ENCODE measurements at places on chromosomes 1 and 21. TPM values are rescaled to one million over a fixed set of nuclear protein-coding genes. Genes with fewer than 3 reads are reported as not detected.

DNA sequence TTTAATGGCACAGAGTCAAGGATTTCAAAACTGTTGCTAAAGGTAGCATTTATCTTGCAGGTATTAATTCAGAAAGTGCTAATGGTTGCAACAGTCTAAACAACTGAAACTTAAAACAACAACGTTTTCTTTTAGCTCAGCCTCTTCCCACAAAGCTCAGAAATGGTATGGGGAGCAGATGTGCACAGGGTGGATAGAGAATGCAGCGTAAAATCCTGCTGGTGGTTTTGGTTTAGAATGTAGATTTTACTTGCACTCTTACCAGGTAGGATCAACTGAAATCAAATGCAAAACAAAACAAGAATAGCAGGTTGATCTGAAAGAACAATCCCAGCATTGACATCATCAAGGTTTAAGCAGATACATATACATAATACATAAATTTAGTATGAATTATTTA lies 3.8 kb upstream of the LRRC8C start:
- no peak for DNase-seq

DNA sequence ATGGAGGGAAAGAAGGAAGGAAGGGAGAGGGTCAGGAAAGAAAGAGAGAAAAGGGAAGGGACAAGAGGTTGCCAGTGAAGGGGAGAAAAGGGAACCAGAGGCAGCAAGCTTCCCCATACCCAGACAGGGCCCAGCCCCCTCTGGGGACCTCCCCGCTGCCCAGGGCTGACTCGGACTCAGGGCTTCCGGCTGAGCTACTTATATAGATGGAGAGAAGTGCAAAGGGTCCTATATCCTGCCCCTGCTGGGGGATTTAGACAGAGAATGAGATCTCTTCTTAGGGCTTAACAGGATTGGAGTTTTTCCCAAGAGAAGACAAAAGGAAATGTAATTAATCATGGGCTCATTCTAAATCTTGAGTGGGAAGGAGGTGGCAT lies at the start of gene ETV3L:
Gene ETV3L, minus strand, starts transcription at position 176 of the 377 bp plus-strand sequence. CDS start 285 bp downstream, outside the sequence.
- no peak for DNase-seq

DNA sequence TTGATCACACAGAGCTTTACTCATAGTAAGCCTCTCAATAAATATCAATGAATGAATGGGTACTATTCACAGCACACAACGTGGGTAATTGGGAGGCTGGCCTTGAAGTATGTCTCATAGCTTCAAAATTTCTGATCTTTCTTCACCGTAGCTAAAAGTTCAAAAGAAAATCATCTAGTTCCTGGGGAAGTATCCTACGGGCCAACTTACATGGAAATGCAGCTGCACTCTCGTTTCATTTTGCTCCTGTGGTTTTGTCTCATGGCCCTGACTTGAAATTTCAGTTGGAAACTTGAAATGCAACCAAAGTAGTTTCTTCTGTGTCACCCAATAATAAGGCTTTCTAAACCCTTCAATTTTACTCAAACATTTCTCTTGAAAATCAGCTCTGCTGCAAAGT lies 76.1 kb upstream of the CNIH3 start:
- DNase-seq: peak; percentile 22

DNA sequence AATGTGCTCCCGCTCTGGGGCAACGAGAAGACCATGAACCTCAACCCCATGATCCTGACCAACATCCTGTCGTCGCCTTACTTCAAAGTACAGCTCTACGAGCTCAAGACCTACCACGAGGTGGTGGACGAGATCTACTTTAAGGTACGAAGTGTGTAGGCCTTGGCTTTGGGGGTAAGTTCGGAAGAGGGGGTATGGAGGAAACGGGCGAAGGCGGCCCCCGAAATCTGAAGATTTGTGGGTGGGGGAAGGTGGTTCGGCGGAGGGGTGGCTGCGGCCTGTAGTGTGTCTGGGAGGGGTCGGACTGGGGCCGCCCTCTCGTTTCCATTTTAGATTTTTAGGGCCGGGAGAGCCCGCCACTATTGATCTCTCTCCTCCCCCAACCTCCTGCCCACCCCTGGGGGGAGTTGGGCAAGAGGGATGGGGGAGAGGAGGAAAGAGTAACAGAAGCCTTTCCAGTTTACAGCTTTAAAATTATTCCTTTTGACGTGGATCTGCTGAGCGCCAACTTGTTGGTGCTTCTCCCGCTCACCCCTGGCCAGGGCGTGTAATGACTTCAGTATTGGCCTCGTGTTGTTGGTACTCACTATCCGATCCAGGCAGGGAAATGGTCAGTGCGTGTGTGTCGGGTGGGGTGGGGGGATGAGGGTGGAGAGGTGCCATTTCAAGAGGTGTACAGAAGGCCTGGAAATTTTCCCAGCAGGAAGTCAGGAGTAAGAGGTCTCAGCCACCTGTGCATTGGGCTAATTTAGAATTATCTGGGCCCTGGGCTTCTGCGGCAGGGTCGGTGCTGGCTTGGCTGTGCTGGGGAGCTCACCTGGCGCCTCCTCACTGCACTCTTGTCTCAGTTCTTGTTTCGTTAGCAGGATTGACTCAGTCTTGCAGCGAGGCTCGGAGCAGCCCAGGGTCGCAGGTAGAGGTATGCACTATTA lies 880 bp downstream of the PRPF38B start:
- DNase-seq: peak; percentile 84

GRCh38 chr1:98920441-98921110 lies 84.1 kb downstream of the PLPPR5 start:
- DNase-seq: peak; percentile 2

GRCh38 chr21:42471716-42472330 lies 24.2 kb downstream of the RSPH1 start:
- DNase-seq: no peak

DNA sequence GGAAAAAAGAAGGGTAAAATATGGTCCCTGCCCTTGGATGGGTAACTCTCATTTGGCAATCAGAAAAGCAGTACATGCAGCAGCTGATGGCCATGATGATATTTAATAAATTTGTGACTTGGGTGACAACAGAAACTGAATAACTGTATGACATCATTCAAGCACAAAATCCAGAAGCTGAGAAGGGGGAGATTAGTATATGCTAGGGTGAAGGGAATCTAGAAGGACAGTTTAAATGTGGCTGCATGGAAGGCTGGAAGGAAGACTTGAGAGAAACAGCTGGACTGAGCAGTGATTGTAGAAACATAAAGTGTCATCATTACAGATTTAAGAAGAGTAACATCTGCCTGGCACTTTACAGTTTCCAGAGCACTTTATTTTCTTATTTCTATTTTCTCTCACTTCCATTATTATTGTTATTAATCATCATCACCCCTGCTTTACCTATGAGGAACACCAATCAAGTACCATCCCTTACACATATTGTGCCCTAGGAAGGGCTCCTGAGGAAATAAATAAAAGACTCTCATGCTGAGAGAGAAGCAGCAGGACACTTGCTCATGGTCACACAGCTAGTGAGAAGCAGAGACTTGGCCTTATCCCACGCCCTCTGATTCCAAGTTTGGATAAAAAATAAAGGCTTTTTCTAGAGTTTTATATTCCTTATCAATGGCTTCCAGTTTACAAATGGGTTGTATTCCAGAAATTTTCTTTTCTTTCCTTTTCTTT lies 207.2 kb downstream of the PBX1 start:
- peak; percentile 62 for DNase-seq

GRCh38 chr1:29354511-29355098 lies 118.3 kb downstream of the PTPRU start:
- DNase-seq: no peak

DNA sequence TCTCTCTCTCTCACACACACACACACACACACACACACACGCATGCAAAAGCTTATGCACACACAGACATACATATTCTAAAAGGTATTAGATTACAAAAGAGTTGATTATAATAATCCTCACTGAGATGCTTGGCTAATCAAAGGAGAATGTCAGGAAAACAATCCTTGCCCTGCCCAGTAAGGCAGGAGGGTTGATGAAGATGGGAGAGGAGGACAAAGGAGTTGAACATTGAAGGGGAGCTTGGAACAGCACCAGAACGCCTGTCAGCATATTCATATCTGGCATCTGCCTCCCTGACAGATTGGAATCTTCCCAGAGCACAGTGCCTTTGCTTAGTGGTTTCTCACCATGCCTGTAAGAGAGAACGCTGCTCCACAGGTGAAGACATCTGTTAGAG lies 68.6 kb upstream of the PALMD start:
- no peak for DNase-seq

- no peak for DNase-seq
Measured at GRCh38 chr1:180560868-180561600, 2.3 kb downstream of the OVAAL start.

GRCh38 chr1:92315766-92316599 lies 17.1 kb downstream of the RPAP2 start:
- DNase-seq: no peak

DNA sequence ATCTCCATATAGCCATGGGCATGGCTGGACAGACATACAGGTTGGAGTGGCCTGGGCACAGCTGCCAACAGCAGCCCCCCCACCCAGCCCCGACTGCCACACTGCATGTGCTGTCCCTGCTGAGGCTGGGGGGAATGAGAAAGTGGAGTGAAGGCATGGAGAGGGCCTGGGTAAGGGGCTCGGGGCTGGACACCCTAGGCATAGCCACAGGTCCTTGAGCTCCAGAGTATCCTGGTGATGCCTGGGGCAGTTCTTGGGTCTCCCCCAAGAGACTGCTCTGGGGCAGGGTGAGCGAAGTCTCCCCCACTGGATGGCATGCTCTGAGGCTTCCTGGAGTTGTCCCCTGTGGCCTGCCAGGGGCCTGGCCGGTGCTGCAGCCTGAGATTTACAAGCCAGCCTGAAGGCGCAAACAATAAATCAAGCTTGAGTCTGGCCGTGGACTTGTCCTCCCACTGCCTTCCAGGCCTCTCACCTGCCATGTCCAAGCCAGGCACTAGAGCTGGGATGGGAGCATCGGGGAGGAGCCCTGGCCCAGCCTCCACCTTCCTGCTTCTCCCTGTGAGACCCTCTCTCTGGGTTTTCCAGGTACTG lies 53.6 kb downstream of the FOXO6 start:
- DNase-seq: no peak

DNA sequence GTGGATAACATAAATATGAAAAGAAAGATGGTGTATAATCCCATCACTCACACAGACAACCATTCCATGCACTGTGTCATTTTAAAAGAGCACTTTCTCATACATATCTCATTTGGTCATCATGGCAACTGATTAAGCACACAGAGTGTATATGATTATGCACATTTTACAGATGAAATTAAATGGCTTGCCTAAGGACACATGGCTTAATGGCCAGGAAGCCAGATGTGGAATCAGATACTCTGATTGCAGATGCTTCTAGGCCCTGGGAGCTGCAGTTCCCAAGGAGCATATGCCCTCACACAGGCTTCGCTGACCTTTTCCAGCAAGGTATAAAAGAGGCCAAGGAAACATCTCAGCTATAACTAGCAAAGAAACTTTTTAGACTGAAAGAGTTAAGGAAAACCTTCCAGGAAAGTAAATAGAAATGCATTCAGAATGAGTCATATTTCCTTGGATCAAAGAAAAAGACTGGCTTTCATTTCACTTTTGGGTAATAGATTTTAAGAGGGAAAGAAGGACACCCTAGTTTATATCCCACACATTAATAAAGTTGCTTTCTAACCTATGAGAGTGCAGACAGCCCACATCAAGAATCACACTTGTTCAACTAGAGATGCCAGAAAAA lies 19.6 kb upstream of the FAM89A start:
- peak; percentile 23 for DNase-seq

DNA sequence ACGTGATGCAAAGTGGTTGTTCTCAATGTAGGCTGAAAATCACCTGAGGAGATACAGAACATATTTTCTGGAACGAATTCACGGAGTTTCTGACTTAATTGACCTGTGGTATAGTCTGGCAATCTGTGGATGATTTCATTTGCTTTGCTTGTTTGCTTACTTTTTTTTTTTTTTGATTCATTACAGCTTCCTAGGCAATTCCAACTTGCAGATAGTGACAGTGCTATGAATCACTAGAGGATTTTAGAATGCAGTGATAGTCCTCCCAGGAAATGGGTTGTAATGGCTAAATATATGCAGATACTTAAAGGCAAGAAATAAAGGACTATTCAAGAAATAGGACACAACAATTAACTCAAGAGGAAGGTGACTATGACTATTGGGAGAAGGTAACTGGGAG lies 1378.1 kb upstream of the PRMT6 start:
- no peak for DNase-seq

DNA sequence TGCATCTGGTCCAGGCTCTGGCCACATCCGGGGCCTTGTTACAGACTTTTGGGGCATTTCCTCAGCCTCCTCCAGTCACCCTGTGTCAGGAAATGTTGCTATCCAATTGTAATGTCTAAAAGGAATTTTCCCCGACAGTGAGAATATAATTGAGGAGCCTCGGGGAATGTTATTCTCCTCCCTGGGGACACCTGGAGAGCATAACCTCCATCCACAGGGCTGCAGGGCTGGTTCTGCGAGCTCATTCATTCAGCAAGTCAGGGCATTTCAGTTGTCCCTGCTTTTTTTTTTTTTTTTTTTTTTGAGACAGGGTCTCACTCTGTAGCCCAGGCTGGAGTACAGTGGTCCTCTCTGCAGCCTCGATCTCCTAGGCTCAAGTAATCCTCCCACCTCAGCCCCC lies 72.6 kb downstream of the MDM4 start:
- DNase-seq: no peak

DNA sequence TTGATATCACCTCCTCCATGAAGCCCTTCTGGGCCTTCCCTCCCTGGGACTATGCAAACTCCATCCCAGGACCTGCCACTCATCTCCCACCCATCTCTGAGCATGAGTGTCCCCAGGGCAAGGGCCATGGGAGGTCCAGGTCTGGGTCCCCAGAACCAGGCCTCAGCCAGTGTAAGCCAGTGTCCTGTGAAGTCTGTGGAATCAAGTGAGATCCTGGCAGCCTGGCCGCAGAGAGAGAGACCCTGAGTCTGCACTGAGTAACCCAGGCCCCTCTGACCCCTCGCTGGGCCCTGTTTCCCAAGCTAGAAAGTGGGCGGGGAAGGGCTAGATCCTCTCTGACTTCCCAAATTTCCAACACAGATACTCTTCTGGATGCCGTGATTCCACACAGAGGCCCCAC lies 132.7 kb downstream of the DMRTB1 start:
- DNase-seq: no peak

DNA sequence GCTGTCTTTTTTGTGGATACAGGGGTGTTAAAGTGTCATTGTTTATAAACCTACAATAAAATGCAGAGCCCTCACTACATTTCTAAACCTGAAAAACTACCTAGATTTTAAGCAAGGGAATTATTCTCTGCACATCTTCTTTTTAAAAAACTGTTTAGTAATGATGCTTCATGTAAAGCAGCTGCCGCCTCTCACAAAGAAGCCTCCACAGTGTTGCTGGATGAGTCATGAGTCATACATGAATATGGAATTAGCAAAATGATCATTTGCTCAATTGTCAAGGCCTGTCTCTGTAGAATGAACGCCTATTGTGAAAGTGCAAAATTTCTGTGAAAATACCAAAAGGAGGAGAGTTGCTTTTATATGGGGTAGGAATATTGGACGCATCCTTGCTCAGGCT lies 259.5 kb upstream of the CHRM3 start:
- DNase-seq: no peak

GRCh38 chr1:56531624-56532349 lies 47.6 kb downstream of the PLPP3 start:
- no peak for DNase-seq

- peak; percentile 9 for DNase-seq
Measured at GRCh38 chr1:27152829-27153548, 1.9 kb downstream of the SLC9A1 start.

- no peak for DNase-seq
Measured at GRCh38 chr1:54237586-54237985, 37.6 kb downstream of the MRPL37 start.

The TNFRSF8 gene
- under 0.01 TPM for total RNA-seq

The YBX1 gene
- 578 TPM for total RNA-seq

The GBP6 gene
- total RNA-seq: not detected

The HAPLN2 gene
- total RNA-seq: not detected
